Stimulated activated CD4-positive, alpha-beta T cell treated with anti-CD3 and anti-CD28 coated beads, Interleukin-4, amount 100 ng/mL, for 24 hours (primary cell): ENCODE measurements at places on chromosomes 12 and 14.

DNA sequence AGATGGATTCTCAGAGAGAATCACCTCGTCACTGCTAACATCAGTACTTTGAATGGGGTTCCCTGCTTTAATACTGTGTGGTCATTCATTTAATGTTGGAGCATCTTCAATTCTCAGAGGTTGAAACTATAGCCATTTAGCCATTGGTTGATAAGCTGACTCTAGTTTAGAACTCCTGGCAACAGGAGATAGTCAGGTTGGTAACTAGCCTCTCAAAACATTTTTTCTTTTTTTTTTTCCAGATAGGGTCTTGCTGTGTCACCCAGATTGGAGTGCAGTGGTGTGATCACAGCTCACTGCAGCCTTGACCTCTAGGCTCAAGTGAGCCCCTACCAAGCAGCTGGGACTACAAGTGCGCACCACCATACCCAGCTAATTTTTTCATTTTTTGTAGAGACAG is 3.5 kb upstream of the NCKAP5L start:
- DNase-seq = no peak

- no peak for DNase-seq
These were observed 15.5 kb upstream of the FKBP4 start for GRCh38 chr12:2779281-2779680.

DNA sequence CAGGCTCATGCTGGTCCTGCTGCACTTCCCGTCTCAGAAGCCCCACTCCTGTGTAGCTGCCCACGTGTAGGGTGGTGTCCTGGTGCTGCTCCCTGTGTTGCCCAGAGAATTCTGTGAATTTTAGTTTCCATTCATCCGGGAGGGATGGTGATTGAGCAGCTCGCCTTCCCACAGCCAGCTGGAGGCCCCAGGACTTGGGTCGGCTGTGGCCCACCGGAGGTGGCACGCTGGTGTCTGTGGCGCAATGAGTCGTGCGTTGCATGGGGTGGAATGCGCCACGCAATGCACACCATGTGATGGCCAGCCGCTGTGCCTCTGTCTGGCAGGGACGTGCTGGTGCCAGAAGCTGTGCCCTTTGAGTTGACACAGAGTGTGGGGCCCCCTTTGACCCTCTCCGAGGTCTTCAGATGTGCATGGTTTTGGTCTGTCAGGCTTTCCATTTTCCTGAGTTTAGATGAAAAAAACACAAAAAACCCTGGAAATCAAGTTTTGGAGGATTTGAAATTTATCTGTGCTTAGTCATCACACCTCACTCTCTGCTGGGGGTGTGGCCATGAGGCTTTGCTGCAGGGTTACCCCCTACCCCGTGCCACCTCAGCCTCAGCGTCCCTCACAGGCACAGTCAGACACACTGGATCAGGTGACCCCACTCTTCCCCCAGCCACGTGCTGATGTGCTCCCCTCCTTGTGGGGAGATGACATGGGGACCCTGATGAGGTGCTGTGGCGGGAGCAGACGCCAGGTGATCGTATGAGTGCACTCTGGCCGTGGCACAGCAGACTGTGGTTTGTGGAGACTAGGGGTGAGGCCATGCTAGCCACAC is 64.6 kb downstream of the EP400 start:
- no peak for DNase-seq

DNA sequence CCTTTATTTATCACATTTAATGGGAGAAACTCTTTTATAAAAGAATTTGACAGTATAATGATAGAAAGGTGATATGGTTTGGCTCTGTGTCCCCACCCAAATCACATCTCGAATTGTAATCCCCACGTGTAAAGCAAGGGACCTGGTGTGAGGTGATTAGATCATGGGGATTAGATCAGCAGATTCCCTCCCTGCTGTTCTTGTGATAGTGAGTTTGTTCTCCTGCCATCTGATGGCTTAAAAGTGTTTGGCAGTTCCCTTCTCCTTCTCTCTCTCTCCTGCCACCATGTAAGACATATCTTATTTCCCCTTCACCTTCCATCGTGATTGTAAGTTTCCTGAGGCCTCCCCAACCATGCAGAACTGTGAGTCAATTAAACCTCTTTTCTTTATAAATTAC is 1110.3 kb downstream of the FLRT2 start:
- DNase-seq = no peak
